ENCODE measurements at places on chromosomes 13 and 19.

DNA sequence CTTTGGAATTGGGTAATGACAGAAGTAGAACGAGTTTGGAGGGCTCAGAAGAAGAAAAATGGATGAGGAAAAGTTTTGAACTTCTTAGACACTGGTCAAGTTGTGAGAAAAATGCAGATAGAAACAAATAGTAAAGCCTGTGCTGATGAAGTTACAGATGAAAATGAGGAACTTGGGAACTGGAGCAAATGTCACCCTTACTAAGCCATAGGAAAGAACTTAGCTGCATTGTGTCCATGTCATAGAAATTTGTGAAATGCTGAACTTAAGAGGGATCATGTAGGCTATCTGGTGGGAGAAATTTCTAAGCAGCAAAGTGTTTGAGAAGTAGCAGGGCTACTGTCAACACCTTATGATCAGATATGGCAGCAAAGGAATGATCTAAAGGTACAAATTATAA lies 289.2 kb upstream of the PCDH9 start:
- no peak for DNase-seq

- no peak for DNase-seq
Measured at GRCh38 chr13:38814331-38814730, 127.5 kb downstream of the FREM2 start.

DNA sequence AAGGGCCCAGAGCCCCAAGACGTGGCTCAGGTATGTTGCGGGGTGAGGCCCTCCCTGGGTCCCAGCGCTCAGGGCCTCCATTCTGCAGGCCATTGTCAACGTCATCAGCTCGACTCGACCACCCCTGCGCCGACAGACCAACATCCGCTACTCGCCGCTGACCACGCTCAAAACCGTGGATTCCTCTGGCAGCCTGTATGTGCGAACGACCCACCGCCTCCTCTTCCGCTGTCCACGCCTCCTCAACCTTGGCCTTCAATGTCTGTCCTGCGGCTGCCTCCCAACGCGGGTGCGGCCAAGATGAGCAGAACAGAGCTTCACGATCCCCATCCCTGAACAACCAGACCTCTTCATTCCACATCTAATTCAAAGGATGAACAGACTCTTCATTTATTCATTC lies 8.2 kb downstream of the RDH8 start:
- no peak for DNase-seq

- no peak for DNase-seq
Measured at GRCh38 chr13:40061466-40062450, 406.3 kb downstream of the COG6 start.

DNA sequence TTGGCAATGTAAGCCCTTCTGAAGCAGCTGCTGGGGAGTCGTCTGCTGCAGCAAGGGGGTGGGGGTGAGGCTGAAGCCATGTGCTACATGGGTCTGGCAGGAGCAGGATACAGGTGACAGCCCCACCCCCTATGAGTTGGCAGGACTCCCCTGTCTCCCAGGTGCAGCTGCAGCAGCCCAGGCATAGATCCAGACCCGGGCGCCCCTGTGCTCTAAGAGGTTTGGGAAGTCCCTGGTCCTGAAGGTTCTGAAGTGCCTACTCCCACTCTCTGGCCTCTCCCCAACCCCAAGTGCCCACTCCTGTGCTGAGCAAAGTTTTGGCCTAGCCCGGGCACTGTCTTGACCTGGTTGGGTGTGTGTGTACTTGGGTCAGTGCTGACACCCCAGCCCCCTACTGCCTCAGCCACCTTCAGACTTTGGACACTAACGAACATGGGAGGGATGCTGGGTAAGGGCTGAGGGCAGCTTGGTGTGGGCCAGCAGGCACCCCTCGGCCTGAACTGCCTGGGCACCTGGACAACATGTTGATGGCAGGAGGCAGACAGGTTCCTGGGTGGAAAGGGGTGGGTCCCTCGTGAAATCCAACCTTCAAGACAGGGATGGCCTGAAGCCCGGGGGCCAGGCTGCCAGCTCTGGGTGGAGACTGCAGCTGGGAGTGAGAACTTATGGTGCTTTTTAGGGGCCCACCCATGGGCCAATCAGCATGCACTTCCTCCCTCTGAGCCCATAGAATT lies 54.1 kb upstream of the SLITRK6 start:
- no peak for DNase-seq

DNA sequence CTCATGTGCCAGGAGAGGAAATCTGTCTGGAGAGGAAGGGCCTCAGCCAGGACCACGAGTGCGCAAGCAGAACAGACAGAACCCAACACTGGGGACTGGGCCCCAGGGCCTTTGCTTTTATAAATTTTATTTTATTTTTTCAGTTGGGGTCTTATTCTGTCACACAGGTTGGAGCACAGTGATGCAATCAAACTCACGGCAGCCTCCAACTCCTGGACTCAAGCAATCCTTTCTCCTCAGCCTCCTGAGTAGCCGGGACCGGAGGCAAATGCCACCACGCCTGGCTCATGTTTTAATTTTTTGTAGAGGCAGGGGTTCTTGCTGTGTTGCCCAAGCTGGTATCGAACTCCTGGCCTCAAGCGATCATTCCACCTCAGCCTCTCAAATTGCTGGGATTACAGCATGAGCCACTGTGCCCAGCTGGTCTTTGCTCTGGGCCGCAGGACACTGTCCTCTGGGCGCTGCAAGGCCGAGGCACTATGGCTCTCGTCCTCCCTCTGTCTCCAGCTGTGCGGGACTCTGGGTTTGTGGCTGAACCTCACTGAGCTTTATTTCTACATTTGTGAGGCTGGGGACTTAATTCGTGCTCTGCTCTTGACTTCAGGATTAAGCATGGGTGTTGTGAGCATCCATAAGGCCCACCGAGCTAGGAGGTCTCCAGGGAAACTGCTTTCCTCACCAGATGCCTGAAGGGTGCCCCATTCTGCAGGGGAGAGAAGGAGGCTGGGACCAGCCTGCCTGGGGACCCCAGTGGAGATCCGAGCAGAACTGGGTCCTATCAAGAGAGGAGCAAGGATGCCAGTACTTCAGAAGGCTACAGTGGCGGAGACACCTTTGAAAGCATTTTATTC lies 144.2 kb upstream of the VSTM2B start:
- DNase-seq = no peak

- no peak for DNase-seq
Measured at GRCh38 chr13:66446413-66446812, 783.7 kb downstream of the PCDH9 start.

GRCh38 chr13:112434937-112435523 lies 58.9 kb downstream of the SPACA7 start:
- DNase-seq = no peak

GRCh38 chr13:29676535-29676934 lies 81.0 kb upstream of the SLC7A1 start:
- no peak for DNase-seq

- DNase-seq = no peak
Measured at GRCh38 chr13:98020271-98020670, 66.8 kb downstream of the IPO5 start.
